ENCODE measurements at places on chromosomes 16 and 17. TPM values are rescaled to one million over a fixed set of nuclear protein-coding genes. Genes with fewer than 3 reads are reported as not detected.
A peak's percentile ranks its signal among the peaks of the same experiment; 100 is the strongest.

DNA sequence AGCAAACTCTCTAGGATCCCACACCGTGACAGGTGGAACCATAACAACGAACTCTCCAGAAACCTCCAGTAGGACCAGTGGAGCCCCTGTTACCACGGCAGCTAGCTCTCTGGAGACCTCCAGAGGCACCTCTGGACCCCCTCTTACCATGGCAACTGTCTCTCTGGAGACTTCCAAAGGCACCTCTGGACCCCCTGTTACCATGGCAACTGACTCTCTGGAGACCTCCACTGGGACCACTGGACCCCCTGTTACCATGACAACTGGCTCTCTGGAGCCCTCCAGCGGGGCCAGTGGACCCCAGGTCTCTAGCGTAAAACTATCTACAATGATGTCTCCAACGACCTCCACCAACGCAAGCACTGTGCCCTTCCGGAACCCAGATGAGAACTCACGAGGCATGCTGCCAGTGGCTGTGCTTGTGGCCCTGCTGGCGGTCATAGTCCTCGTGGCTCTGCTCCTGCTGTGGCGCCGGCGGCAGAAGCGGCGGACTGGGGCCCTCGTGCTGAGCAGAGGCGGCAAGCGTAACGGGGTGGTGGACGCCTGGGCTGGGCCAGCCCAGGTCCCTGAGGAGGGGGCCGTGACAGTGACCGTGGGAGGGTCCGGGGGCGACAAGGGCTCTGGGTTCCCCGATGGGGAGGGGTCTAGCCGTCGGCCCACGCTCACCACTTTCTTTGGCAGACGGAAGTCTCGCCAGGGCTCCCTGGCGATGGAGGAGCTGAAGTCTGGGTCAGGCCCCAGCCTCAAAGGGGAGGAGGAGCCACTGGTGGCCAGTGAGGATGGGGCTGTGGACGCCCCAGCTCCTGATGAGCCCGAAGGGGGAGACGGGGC lies 1.3 kb downstream of the SPN start:
- no peak for DNase-seq
- no peaks in the 10 kb centered on the region for H3K4me1 ChIP-seq
- H3K27me3 ChIP-seq, result no peaks in the 10 kb centered on the region
- H3K36me3 ChIP-seq, result no peaks in the 10 kb centered on the region
- H3K4me3 ChIP-seq, result no peak overlapping the region

The FBXL16 gene
- total RNA-seq, result 7.5 TPM

GRCh38 chr17:1267471-1267943 lies 2.7 kb upstream of the BHLHA9 start:
- no peaks in the 10 kb centered on the region for H3K36me3 ChIP-seq
- DNase-seq, result peak; percentile 21
- peaks cover 12% of the 10 kb centered on the region for H3K4me1 ChIP-seq
- peak overlapping the region; percentile 90 for H3K27ac ChIP-seq

DNA sequence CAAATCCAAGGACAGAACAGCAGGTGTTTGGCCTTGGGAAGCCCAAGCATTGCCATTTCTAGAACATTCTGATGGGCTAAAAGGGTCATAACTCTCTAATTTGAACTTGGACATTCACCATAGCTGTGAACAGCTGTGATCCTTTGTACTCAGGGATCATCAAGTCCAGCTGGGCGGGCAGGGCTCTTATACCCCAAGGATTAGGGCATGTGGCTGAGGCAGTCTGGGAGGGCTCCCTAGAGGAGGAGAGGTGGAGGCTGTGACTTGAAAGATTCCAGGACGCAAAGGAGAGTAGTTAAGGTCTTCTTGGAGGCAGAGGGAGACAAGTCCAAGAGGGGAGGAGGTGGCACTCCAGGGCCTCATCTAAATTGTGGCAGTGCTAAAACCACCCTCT lies 233.1 kb upstream of the GSE1 start:
- no peaks in the 10 kb centered on the region for H3K36me3 ChIP-seq
- H3K27me3 ChIP-seq, result no peaks in the 10 kb centered on the region
- no peak overlapping the region for H3K4me3 ChIP-seq
- H3K4me1 ChIP-seq, result peaks cover 17% of the 10 kb centered on the region

GRCh38 chr17:73610331-73610911 lies 33.8 kb downstream of the SDK2 start:
- no peaks in the 10 kb centered on the region for H3K36me3 ChIP-seq
- no peak overlapping the region for H3K27ac ChIP-seq
- H3K4me3 ChIP-seq, result no peak overlapping the region

DNA sequence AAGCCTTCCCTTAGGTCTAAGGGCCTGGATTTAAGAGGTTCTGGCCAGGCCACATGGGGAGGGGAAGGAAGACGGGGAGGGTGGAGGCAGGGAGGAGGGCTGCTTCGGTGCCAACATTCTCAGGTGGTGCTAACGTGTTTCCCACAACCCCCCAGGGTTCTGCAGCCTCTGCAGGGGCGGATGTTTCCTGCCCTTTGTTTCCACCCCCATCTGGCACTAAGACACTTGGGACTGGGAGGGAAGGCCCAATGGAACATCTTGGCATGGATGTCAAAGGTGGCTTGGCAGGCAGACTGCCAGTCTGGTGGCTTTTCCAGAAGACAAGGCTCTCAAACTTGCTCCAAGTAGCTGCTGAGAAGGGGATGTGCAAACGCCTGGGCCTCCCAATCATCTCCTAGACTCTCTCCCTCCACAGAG lies 12.7 kb downstream of the HIC1 start:
- H3K27ac ChIP-seq, result peak overlapping the region; percentile 56
- H3K4me3 ChIP-seq, result no peak overlapping the region
- no peak for DNase-seq
- H3K4me1 ChIP-seq, result peaks cover 6% of the 10 kb centered on the region

- no peak overlapping the region for H3K4me3 ChIP-seq
- DNase-seq, result no peak
- peak overlapping the region; percentile 89 for H3K27ac ChIP-seq
- H3K4me1 ChIP-seq, result peaks cover 75% of the 10 kb centered on the region
- no peaks in the 10 kb centered on the region for H3K27me3 ChIP-seq
Observed at GRCh38 chr17:41652461-41652970, 28.1 kb upstream of the KRT17 start.

The SULT1A3 gene
- 8.9 TPM for total RNA-seq

The TRPV2 gene
- total RNA-seq, result 3.2 TPM

The IRX5 gene
- not detected for total RNA-seq

GRCh38 chr17:55318715-55319487 lies 54.1 kb downstream of the HLF start:
- no peak overlapping the region for H3K27ac ChIP-seq
- peaks cover 36% of the 10 kb centered on the region for H3K36me3 ChIP-seq
- no peaks in the 10 kb centered on the region for H3K4me1 ChIP-seq

DNA sequence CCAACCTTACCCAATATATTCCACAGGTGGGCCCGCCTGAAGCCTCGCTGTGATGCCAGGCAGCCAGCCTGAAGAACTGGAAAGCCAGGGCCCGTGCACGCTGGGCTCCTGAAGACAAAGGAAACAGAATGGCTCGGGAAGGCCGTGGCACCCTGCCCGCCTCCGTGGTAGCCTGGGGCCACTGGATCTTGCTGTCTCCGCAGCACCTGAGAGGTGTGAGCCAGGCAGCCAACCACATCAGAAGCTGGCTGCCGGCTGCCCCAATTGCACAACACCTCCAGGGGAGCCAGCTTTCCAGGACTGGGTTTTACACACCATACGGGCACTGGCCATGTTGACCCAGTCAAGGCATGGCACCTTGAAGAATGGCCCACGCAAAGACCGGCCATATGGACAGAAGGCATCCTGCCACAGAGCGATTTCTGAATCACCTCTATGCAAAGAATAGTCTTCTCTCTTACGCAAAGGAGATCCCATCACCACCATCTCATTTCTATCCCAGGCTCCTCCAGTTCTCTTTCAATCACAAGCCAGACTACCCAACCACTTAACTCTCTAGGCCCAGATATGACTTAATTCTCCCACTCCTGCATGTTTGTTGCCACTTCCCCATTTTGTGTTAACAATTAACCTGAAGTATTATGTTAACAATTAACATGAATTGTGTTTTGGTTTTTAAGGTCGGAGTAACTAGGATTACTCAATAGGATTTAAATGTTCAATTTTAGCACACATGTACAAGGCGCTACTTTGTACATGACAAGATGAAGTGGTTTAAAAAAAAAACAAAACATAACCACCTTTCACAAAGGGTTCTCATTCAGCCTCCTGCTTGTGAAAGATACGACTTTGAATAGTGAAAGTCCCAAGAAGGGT lies 32.1 kb downstream of the ZFHX3 start:
- no peaks in the 10 kb centered on the region for H3K36me3 ChIP-seq
- peak; percentile 92 for DNase-seq
- no peak overlapping the region for H3K4me3 ChIP-seq
- H3K27ac ChIP-seq, result peak overlapping the region; percentile 95
- peaks cover 79% of the 10 kb centered on the region for H3K4me1 ChIP-seq

The MBTD1 gene
- 23.9 TPM for total RNA-seq

DNA sequence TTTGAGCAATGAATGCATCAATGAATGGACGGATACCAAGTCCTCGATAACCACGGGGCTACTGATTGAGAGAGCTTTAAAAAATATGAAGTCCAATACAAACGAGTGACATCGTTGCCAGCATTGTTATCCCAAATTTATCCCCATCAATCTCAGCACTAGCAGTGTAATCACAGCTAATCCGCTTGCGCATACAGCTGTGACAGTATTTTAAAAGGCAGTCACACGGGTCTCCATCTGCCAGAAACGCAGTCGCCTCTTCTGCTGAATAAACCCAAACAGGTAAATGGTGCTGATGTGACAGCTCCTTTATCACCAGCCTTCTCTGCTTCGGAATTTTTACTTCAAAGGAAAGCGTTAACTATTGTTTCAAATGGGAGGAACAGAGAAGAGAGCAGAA lies 311.1 kb downstream of the XYLT1 start:
- H3K4me1 ChIP-seq, result no peaks in the 10 kb centered on the region
- no peaks in the 10 kb centered on the region for H3K27me3 ChIP-seq
- no peak overlapping the region for H3K4me3 ChIP-seq
- no peak for DNase-seq
- H3K27ac ChIP-seq, result no peak overlapping the region

GRCh38 chr16:15799851-15800495 lies 56.9 kb downstream of the MYH11 start:
- H3K4me3 ChIP-seq, result no peak overlapping the region
- H3K4me1 ChIP-seq, result no peaks in the 10 kb centered on the region
- H3K27ac ChIP-seq, result no peak overlapping the region
- DNase-seq, result no peak
- H3K27me3 ChIP-seq, result no peaks in the 10 kb centered on the region

GRCh38 chr17:49180998-49181635 lies 29.3 kb downstream of the GNGT2 start:
- H3K4me1 ChIP-seq, result no peaks in the 10 kb centered on the region
- no peaks in the 10 kb centered on the region for H3K36me3 ChIP-seq
- no peak overlapping the region for H3K4me3 ChIP-seq
- no peaks in the 10 kb centered on the region for H3K27me3 ChIP-seq

The DPEP1 gene
- 1.7 TPM for total RNA-seq

- DNase-seq, result no peak
- H3K27ac ChIP-seq, result peak overlapping the region; percentile 96
- H3K4me3 ChIP-seq, result no peak overlapping the region
Observed at GRCh38 chr17:27572665-27573064, 58.3 kb upstream of the LGALS9 start.

The C17orf107 gene
- 0.33 TPM for total RNA-seq

Data from thyroid gland (tissue), 4 donors.